IPS-NIHi11 (cell line): ENCODE measurements at places on chromosomes 16 and 17.

GRCh38 chr17:1931844-1932579 is 93.1 kb downstream of the RTN4RL1 start:
- DNase-seq: peak; percentile 84

DNA sequence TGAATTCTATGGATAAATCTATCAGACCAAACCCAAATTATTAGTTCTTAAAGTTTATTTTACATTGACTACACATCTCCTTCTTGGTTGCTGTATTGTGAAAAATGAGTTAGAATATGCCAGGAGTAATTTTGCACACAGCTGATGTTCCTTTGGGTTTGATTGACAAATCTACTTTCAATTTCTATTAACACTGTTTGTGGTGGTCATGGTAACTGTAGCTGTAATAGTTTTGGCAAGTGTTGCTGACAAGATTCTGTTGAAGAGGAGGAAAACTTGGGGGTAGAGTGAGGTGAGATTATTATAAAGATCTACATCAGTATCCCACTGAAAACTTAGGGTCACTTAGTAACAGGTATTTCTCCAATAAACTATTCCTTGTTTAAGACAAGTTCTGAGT is 30.3 kb downstream of the MRTFB start:
- no peak for DNase-seq

DNA sequence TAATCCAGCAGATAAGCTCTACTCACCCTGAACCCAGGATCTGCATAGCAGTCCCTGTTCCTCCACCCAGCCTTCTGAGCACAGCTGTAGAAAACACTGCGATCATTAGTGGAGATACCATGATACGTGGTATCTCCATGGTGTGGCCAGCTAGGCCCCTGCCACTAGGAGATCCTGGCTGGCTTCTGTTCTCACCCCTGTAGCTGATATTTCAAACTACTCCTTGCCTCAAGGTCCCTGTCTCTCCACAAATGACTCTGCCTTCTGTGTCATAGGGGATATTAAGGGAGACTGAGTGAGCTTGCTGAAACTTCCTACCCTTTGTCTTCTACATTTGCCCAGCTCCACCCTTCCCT is 44.3 kb downstream of the ERN1 start:
- no peak for DNase-seq

DNA sequence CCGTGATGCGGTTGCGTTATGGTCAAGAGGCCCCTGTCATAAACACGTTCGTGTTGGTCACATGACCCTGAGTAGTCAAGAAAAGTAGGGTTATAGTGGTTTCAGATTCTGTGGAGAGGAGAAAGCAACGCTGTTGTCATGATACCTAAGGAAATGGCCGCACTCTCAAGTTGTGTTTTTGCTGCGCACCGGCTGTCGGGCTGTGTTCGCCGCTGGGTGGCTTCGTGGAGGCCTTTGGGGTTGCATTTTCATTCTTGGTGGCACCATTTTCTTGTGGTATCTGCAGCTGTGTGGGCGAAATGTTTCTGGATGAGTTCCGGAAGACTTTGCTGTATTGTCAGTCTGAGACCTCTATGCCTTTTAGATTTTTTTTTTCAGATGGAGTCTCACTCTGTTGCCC is 35.0 kb downstream of the DEF8 start:
- DNase-seq: no peak

DNA sequence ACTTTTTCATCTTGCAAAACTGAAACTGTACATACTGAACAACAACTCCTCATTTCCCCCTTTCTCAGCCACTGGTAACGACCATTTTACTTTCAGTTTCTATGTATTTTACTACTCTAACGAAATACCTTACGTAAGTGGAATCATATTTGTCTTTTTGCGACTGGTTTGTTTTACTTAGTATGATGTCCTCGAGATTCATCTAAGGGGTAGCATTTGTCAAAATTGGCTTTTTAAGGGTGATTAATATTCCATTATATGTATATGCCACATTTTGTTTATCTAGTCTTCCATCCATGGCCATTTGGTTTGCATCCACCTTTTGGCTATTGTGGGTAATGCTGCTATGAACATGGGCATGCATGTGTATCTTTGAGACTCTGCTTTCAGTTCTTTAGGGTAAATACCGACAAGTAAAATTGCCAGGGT is 10.4 kb downstream of the KPNB1 start:
- no peak for DNase-seq

DNA sequence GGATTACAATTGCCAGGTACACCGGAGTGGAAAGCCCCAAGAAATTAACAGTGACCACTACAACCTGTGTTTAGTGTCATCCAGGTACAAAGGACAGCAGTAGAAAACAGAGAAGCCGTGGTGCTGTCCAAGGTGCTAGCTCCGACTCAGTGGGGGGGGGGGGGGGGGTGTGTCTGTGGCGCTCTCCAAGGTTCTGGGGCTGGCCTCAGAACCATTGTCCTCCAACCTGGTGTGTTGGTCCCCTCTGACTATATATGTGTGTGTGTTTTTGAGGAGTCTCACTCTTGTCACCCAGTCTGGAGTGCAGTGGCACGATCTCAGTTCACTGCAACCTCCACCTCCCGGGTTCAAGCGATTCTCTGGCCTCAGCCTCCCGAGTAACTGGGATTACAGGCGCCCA is 5.8 kb upstream of the ZNF23 start:
- peak; percentile 86 for DNase-seq

DNA sequence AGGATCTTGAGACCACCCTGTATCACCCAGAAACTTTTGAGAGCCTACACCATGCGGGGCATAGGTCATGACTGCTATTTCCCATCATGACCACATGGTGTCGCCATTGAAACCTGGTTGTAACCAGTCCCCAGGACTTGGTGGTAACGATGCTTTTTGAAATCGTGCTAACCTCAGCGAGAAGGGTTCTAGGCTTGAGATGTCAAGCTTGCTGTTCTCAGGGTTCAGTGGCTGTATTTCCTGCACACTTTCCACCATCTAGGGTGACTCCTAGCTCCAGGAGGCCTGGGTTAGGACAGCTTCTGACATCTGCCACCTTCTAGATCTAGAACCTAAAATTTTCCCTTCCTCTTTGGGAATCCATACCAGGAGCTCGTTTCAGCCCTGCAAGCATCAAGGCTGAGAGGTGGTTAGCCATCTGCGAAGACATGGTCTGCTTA is 13.0 kb upstream of the SPNS3 start:
- peak; percentile 86 for DNase-seq

- DNase-seq: no peak
These were observed 11.4 kb upstream of the HOXB9 start for GRCh38 chr17:48637323-48638260.

GRCh38 chr16:57140931-57141668 is 44.7 kb downstream of the PSME3IP1 start:
- no peak for DNase-seq

- DNase-seq: no peak
These were observed 16.7 kb upstream of the SLC12A3 start for GRCh38 chr16:56848029-56848936.

- no peak for DNase-seq
These were observed 946.3 kb downstream of the KCNJ2 start for GRCh38 chr17:71115669-71115972.

DNA sequence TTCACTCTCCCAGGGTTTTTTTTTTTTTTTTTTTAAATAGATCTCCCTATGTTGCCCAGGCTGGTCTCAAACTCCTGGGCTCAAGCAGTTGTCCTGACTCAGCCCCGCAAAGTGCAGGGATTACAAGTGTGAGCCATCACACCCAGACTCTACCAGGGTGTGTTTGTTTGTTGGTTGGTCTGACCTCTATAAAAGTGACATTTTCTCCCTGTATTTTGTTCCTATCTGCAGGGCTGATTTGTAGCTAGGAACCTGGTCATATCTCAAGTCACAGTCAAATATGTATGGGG is 46.3 kb upstream of the B4GALNT2 start:
- DNase-seq: no peak

DNA sequence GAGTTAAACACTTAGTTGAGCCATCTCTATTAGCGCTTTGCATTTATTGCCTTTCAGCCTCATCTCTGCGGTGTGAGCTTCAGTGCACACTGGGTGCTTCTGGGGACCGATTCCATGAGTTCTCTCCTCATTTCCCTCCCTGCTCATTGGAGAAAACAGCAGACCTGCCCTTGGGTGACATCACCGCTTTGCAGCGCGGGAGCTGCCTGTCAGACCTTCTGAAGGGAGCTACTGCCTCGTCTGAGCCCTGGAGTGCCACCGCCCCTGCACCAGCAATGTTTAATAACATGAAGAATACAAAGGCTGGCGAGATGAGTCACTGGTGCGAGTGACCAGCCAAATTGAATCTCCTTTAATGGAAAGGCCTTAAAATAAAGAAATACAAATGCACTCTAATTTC is 30.2 kb upstream of the CPPED1 start:
- DNase-seq: peak; percentile 26

DNA sequence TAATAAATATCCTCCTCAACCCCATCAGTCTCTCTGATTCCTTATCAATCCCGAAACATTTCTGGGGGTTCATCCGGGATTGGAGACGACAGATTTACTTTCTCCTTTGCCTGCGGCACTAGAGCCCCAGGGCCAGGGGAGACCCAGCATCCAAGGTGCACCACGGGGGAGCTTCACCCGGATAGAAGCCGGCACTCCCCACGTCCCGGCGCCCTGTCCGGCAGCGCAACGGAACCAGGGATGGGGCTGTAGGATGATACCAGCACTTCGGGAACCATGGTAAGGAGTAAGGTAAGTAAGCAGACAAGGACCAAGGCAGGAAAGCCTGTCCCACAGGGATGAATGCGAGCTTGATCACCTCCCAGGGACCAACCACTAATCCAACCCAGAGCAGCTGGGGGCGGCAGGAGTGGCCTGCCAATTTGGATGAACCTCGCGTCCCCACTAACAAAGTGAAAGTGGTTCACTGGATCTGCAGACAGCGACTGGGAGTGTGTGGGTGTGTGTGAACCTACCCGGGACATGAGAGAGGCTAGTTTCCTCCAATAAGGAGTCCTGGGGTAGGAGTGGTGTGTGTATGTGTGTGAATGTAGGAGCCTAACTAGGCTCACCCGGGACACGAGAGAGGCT is 11.9 kb downstream of the POLR3K start:
- DNase-seq: no peak

- DNase-seq: no peak
These were observed 229.7 kb downstream of the SNX29 start for GRCh38 chr16:12206098-12206748.

DNA sequence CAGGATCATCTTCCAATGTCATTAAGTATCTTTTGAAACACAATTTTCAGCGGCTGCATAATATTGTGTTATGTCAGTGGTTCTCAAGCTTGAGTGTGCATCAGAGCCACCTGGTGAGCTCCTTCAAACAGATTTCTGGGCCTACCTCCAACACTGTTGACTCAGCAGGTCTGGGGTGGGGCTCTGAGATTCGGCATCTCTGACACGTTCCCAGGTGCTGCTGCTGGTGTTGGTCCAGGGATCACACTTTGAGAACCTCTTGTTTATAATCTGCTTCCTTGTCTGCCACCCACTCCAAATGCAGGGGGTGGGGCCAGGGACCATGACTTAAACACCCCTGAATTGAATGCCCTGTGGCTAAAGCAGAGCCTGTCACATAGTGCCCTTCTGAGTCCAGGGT is 73.8 kb upstream of the HNF1B start:
- no peak for DNase-seq

DNA sequence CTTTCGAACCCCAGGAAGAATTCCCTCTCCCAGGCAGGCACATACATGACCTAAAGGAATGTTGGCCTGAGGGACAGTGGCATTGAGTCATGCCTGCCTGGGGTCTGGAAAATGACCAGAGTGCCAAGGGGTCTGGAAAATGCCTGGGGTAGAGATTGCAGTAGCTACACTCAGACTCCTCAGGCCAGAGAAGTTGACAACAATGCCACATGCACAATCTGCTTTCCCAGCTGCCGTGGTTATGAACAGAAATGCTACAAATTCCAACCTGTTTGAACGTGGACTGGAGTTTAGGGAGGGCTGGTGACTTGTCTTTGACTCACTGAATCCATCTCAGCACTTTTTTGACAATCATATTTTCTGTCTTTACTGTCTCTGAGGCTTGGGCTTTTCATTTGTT is 250.0 kb downstream of the ABCC12 start:
- DNase-seq: no peak

GRCh38 chr17:31586946-31587345 is 195.5 kb downstream of the RAB11FIP4 start:
- DNase-seq: no peak

DNA sequence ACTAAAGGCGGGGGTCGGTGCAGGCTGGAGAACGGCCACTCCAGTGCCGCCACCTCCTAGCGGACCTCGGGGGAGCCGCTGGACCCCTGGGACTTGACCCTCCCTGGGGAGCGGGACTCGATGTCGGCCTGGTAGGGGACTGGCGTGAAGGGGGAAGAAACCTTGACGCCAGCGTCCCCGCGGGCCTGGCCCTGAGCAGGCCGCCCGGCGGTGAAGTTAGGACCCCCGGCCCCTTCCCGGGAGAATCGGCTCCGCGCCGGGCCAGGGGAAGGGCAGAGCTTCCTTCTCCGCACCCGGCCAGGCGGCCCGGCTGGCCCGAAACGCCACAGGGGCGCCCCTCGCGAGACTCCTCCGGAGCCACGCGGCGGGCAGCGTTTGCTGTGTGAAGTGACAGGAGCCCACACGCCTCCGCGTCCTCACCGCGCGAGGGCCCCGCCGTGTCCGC is 389 bp downstream of the DUS1L start:
- no peak for DNase-seq

GRCh38 chr17:45440161-45440778 is 7.6 kb upstream of the ARHGAP27 start:
- DNase-seq: peak; percentile 60

DNA sequence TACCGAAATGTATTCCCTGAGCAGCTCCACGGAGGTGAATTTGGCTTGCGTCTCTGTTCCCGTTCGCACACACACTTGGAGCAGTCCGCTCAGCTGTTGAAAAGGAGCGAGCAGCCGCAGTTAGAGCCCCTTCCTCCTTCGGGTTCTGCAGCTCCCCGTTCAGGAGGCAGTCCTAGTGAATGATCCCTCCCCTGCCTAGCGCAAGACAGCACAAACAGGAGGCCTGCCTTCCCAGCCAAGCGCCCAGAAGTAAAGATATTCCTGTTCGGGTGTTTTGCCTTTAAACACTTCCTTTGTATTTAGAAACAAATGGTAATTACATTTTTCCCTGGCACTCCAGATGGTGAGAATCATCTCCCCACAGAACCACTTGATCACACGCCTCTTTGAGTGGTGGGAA is 64.7 kb downstream of the ABCC12 start:
- DNase-seq: no peak

DNA sequence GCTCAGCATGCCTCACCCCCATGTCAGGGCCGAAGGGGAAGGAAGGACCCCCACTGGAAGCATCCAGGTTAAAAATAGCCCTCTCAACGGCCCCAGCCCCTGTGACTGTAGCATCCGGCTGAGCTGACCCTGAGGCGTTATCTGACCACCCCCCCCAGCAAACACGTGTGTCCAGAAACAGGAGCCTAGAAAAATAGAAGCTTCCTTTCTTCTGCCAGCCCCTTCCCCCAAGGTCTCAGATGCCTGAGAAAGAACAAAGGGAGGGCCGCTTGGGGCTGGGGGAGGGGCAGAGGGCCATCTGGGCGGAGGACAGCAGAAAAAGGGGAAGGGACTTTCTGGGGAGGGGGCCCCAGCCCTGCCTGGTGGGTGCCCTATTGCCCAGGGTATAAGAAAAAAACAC is 55.8 kb downstream of the ACTG1 start:
- DNase-seq: no peak

- no peak for DNase-seq
These were observed 7.8 kb downstream of the MRPL27 start for GRCh38 chr17:50365165-50365564.
